Nephron progenitor cell (in vitro differentiated cells): ENCODE measurements at places on chromosomes 3 and 15.

DNA sequence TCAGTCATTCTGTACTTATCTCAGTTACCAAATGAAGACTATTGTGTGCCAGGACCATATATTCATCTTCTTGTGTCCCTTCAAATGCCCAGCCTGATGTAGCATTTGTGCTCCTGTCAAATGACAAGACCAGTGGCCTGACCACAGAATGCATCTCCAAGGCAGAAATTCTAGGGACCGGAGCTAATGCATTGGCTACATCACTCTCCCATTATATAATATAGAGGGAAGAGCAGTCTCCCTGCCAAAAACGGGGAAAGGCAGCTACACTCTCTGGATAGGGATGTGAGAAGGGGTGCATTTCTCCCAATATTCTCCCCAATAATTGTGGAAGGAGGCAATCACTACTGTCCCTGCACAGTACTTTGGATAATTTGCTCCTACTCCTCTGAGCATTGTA lies 312.0 kb downstream of the EPHB1 start:
- DNase-seq = no peak

DNA sequence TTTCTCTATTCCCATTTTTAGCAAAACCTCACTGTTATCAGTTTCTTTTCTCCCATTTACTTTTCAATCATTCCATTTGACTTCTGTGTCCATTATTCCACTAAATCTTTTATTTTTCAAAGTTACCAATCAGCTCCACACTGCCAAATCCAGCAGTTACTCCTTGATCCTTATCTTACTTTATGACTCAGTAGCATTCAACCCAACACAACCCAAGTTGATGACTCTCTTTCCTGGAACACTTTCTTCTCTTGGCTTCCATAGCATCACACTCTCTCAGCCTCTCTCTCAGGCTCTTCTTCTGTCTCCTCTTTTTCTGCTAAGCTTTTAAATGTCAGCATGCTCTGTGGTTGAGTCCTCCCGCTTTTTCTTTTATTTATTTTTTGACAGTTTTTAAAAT lies 36.3 kb downstream of the RASGRP1 start:
- DNase-seq = no peak

- peak; percentile 27 for DNase-seq
These were observed 673.2 kb upstream of the BCHE start for GRCh38 chr3:166510382-166510781.

- no peak for DNase-seq
These were observed 18.4 kb downstream of the SMAD6 start for GRCh38 chr15:66720206-66721010.

GRCh38 chr3:62923066-62923465 lies 47.9 kb upstream of the CADPS start:
- no peak for DNase-seq

GRCh38 chr3:128863560-128863959 lies 15.9 kb upstream of the ACAD9 start:
- no peak for DNase-seq

GRCh38 chr15:101537483-101538080 lies 48.1 kb upstream of the PCSK6 start:
- DNase-seq = no peak

DNA sequence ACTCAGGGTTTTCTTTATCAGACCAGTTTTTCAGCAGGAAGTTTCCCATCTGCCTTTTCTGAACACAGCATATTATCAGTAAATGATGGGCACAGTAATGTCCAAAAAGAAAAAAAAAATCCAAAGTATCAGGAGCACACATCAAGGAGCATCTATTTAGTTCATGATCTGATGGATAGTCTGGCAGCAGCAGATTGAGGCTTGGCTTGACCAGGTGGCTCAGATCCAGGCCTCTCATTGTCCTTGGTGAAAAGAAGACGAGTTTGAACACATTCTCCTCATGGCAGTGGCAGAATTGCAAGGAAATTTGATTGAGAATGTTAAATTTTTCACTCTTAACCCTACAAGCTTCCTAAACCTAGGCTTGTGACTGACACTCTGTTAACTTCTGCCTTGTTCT lies 192.9 kb downstream of the OXSM start:
- DNase-seq = no peak

- DNase-seq = no peak
These were observed 15.5 kb upstream of the CMTM7 start for GRCh38 chr3:32376115-32376514.

GRCh38 chr3:153287017-153287416 lies 125.0 kb downstream of the RAP2B start:
- no peak for DNase-seq

DNA sequence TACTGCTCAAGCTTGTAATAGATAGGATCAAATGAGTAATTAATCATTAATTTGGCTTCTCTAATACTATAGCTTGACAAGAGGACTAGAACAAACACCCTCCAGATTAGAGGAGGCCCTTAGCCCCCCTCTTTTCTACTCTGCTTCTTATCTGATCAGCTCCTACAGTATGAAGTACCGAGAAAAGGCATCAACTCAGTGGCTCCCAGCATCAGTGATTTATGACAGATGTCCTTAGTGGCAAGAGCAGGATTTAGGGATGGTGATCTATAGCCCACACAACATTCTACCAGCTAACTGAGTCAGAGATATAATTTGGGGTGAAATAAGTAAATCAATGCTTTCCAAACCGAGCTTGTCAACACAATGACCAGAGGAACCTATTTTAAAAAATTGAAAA lies 541.1 kb downstream of the NLGN1 start:
- no peak for DNase-seq

DNA sequence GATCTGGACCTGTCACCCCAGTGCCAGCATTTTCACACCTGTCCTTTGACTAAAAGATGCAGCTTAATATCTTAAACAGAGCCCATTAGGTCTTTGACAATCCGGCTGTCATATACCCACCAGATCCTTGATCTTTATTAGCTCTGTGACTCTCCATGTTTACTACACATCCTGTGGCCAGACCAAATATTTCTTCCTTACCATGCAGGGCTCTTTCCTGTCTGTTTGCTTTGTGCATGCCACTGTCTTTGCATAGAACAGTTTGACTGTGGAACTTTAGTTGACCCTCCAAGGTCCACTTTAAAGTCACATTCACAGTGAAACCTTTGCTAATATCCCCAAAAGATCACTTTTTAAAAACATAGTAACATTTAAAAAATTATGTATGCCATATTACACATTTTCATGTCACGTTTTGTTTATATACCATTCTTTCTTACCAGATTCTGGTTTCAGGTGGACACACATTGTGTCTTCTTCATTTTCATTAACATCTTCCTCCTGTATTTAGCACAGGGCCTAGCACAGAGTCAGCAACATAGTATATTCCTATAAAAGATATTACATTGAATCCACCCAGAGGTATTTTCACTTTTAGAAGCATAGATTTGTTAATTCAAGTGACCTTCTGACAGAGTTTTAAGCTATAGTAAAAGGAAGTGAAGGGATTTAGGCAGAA lies 95.8 kb downstream of the RAP2B start:
- DNase-seq = no peak

GRCh38 chr15:73598530-73599160 lies 34.5 kb downstream of the NPTN start:
- no peak for DNase-seq

- no peak for DNase-seq
These were observed 744.0 kb upstream of the SGO1 start for GRCh38 chr3:20930034-20930433.

DNA sequence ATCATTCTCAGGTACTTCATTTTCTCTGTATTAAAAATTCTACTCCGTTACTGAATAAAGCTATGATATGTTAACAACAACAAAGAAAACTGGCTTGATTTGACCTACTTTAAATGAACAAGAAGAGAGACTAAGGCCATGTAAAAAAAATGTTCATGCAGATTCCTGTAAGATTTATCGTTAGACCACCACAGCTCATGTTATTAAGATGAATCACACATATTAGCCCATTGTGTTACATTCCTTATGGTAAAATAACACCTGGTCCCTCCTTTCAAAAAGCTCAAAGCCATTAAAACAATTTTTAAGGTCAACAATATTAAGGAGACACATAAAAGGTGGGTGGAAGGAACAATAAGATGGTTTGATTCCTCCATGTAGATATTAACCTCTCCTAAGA lies 6.3 kb downstream of the THOC7 start:
- no peak for DNase-seq

DNA sequence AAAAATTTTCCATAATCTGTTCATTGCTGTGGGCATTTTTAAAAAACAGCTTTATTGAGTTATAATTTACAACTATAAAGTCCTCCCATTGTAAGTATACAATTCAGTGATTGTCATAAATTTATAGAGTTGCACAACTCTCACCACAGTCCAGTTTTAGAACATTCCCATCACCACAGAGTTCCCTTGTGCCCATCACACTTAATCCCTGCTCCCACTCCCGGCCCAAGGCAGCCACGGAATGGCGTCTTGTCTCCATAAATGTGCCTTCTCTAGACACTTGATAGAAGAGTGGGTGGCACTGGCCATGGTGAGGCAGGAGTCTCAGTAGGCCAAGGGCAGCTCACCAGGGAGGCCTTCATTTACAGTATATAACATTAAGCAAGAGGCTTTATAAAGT lies 6.3 kb downstream of the TSEN2 start:
- DNase-seq = no peak

DNA sequence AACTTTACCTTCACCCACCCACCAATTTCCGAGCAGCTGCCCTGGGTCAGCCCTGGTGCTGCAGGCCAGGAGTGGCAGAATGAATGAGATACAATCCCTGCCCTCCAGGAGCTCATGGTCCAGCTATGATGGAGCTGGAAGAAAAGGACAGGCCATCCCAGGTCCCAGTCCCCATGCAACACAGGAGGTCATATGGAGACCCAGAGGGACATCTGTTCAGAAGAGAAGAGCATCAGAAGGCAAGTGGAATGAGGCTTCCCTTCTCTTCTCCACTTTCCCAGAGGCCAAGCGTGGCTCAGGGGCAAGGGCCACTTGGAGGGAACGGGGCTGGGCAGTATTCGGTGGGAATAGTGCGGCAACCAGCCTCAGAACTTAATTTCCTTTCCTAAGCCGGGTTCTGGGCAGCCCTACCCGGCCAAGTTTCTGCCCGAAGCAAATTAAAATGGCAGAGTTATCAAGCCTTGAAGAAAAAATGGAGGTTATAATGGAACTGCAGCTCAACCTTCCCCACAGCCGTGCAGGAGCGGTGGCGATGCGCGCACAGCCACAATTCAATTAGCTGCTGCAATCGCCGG lies 35.9 kb downstream of the TLE3 start:
- no peak for DNase-seq

- no peak for DNase-seq
These were observed 49.8 kb downstream of the PPCDC start for GRCh38 chr15:75073197-75073596.

GRCh38 chr3:77825001-77825827 lies 785.3 kb downstream of the ROBO2 start:
- no peak for DNase-seq

GRCh38 chr3:149820183-149820582 lies 7.2 kb downstream of the RNF13 start:
- DNase-seq = no peak

DNA sequence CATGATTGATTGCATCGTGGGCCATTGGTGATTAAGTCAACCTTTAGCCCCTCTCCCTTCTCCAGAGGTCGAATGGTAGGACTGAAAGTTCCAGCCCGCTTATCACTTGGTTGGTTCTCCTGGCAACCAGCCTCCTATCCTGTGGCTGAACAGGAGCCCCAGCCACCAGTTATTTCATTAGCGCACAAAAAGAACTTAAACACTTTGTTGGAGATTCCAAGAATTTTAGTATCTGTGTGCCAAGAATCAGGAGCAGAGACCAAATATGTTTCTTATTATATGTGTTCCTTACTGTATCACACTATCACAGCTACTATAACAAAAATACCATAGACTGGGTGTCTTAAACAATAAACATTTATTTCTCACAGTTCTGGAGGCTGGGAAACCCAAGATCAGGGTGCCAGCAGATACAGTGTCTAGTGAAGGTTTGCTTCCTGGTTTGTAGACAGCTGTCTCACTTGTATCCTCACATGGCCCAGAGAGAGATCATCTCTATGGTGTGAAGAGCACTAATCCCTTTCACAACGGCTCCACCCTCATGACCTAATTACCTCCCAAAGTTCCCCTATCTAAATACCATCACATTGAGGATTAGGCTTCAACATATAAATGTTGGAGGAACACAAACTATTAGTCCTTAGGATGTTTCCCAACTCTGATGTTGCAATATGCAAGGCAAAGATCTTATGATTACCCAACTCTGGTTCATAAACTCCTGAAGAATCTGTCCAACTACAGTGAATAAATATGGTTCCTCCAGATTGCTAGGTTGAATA lies 30.5 kb upstream of the APH1B start:
- no peak for DNase-seq

DNA sequence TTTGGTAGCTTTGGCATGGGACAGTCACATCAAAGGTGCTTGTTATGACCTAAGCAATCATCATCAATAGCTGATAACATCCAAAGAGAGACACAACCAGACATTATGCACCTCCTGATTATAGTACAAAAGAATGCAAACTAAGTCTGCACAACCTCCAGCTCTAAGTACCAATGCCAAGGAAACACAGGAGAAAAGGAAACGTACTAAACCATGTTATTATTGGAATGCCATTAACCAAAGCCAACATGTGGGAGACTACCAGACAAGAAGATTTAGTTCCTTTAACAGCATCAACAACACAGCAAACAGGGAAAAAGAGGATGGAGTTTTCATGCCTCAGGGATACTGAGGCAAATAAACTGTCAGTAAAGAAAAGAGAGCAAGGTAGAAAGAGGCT lies 61.4 kb downstream of the CD47 start:
- DNase-seq = no peak

- DNase-seq = no peak
These were observed 248.9 kb downstream of the SV2B start for GRCh38 chr15:91348752-91349500.
